ENCODE measurements at places on chromosomes 2 and 18.

DNA sequence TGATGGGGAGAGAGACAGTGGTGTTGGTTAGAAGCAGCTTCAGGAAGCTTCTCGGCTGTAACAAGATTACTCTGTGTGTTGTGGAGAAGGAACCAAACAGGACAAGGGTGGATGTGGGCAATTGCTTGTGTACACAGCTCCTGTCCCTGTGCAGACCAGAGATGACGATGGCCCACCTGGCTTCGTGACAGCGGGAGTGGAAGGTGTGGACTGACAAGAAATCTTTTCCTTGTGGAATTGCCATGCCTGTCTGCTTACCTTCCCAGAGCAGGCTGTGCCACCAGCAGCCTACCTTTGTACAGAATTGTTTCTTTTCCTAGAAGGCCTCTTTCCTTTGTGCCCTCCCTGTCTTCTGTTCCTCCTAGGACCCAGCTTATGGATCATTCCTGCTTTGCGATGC lies 93.8 kb downstream of the ITGB1BP1 start:
- no peak for DNase-seq

GRCh38 chr18:59141294-59142068 lies 1.8 kb downstream of the SEC11C start:
- no peak for DNase-seq

DNA sequence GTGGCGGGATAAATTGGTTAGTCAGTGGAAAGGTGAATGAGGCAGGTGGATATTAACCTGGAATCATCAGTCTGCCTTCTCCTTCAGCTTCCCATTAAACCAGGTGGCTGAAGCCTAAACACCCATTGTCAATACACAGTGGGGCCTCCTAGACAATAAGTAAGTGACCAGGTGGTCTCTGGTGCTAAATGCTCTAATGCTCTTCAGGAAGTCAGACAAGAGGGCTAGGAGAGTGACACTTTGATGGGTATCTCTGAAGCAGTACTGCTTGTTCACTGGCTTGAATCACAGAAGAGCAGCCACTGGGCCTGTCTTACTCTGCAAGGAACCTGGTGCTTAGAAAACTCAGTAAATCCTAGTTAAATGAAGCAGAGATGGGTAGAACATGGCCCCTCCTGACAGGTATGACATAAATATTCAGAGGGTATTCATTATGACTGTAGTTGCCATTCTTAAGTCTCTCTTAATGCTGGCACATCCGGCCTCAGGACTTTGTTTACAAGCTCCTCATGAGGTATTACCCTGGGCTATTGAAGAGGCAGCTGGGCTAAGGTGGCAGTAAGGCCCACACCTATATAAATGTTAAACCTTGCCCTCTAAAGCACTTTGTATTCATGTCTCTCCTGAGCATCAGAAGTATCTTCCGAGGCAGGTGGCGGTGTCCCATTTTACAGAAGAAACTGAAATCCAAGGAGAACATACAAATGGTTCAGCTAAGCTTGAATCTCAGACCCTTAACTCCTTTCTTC lies 104.9 kb downstream of the NCK2 start:
- no peak for DNase-seq

- DNase-seq = no peak
Measured at GRCh38 chr2:240301256-240301795, 134.1 kb upstream of the GPC1 start.
